ENCODE measurements at places on chromosomes 11 and 22.

DNA sequence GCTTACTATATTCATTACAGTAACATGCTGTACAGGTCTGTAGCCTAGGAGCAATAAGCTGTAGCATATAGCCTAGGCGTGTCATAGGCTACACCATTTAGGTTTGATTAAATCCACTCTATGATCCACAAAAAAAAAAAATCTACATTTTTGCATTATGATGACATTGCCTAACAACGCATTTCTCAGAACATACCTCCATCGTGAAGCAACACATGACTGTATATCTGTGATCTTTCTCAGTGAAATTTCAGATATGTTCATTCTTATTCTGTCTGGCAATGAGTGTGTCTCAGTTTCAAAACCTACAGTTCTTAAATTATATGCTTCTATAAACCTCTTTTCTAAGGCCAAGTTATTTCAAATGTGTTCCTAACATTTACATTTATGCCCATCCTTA, 140.3 kb downstream of the CADM1 start:
- DNase-seq, result no peak

- DNase-seq, result no peak
Observed at GRCh38 chr22:44964722-44965078, 45.1 kb downstream of the PHF21B start.

- no peak for DNase-seq
Observed at GRCh38 chr11:2207773-2208621, 36.4 kb upstream of the TH start.

- no peak for DNase-seq
Observed at GRCh38 chr22:46854125-46854870, 91.8 kb downstream of the TBC1D22A start.

GRCh38 chr11:67300756-67301312, 2.5 kb upstream of the SSH3 start:
- DNase-seq, result no peak

DNA sequence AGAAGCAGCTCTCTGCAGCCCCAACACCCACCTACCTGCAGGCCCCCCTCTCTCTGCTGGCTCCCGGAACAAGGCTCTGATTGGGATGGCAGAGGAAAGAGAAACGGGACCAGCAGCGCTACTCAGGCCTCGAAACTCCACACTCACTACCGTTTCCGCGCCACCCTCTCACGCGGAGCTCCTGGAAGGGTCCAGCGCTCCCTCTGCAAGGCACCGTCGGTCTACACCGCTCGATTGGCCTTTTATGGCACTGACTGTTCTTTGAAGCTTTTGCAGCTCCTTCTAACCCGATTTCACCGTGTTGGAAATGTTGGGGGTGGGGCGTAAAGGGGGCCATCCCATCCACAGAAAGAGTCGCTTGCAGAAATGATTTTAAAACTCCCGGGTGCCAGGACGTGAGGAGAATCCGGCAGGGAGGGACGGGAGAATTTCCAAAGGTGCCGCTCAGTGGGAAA, 323 bp upstream of the PANX1 start:
- no peak for DNase-seq

DNA sequence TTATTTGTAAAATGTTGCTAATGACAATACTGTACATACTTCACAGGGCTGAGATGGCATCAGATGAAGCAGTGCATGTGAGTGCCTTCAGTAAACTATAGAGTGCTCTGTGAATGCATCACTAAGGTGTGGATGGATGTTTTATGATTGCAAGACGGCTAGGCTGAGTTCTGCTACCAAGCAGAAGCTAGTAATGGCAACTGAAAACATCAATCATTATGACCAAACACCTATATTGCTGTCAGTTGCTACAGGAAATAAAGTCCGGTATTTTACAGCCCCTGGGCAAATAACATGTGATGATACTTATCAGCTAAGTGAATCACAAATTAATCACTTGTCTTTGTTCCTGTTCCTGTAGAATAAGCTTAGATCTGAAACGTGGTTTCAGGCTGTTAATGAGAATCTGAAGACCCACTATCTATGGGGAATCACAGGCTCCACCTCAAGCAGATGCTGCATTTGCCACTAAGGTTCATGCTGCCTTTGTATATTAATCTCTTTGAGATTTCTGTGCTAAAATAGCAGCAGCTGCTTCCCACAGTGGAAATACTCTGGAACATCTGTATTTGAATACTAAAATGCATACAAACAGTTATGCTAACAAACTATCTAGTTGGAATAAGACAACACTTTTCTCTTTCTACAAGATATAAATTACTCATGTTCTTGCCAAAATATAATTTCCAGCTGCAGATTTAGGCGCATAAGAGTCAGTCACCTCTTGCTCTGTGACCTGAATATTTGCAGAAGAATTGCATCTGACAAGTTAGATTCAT, 254.0 kb upstream of the PITPNB start:
- no peak for DNase-seq

GRCh38 chr11:28808771-28809170, 700.6 kb downstream of the METTL15 start:
- no peak for DNase-seq

DNA sequence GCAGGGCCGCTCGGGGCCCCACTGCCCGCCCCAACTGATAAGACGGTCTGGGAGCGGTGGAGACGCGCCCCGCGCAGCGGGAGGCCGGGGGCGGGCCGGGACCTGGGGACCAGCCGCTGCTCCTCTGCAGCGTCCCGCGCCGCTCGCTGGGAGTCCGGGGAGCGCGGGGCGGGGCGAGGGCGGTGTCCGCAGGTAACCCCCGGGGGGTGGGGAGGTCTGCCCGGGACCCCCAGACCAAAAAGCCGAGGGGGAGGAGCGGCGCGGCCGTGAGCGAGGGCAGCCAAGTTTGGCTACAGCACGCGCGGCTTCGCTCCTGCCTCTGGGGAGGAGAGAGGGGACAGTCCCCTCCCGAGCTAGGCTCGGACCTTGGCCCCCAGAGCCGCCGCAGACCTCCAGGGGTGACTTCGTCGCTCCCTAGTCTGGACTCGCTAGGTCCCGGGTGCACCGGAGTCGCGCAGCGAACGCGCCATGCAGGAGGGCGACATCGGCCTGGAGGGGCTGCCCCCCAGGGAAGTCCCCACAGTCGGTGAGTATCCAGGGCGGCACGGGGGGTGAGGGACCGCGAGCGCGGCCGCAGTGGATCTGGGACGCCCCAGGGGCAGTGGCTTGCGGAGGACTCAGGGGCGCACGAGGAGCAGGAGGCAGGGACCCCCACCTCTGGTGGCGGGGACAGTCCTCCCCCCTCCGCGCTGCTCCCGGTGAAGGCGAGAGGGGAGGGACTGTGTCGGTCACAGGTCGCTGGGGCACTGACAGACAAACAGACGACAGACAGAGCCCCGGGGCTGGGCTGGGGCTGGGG, 92.3 kb upstream of the ANO1 start:
- DNase-seq, result no peak

GRCh38 chr11:18731441-18731840, 5.5 kb upstream of the IGSF22 start:
- no peak for DNase-seq
